Esophagus squamous epithelium (tissue), 5 donors: ENCODE measurements at places on chromosomes 7 and 10.

GRCh38 chr10:68934994-68935393 is 21.0 kb upstream of the DDX21 start:
- DNase-seq = no peak

GRCh38 chr7:28776463-28777157 is 181.5 kb downstream of the TRIL start:
- no peak for DNase-seq

GRCh38 chr10:84613336-84614021 is 285.1 kb downstream of the CCSER2 start:
- DNase-seq = no peak

- DNase-seq = no peak
Observed at GRCh38 chr7:96532428-96532935, 177.2 kb downstream of the SEM1 start.

GRCh38 chr10:8978100-8978499 is 923.6 kb downstream of the GATA3 start:
- DNase-seq = no peak

GRCh38 chr7:95089414-95090315 is 182.3 kb downstream of the PPP1R9A start:
- DNase-seq = no peak

- DNase-seq = no peak
Observed at GRCh38 chr10:86004337-86004736, 362.3 kb downstream of the GRID1 start.

DNA sequence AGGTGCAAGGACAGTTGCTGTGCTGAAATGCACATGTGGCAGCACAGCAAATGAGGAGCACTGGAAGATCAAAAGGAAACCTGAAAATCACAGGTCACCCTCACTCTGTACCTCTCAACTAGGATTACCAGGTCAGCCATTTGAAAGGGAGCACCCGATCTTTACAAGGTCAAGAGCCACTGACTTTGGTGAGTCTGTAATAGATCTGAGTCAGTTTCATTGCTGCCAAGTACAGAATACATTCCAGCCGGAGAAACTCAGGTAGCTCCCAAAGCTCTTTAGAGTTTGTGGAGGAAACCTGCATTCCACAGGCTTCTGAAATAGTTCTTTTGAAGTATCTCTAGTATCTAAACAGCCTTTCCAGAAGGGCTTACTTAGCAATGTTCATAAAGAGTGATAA is 217.5 kb downstream of the SNX13 start:
- no peak for DNase-seq

GRCh38 chr10:35452171-35452570 is 115.9 kb downstream of the CCNY start:
- DNase-seq = no peak

DNA sequence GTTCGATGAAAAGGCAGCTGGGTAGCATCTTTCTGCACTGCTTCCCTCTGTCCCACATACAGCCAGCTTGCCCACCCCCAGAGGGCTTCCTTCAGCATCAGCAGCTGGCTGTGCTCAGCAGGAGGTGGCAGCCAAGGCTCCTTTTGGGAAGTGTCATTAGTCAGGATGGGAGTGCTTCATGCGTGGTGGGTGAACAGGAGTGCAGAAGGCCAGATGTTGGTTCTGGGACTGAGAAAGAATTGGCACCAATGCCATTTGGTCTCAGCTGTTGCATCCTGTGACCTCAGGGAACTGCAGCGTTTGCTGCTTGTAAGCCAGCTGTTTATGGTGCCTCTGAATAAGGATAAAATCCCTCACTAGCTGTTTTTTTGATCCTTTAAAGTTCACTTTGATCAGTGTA is 131.1 kb upstream of the SORCS3 start:
- no peak for DNase-seq

DNA sequence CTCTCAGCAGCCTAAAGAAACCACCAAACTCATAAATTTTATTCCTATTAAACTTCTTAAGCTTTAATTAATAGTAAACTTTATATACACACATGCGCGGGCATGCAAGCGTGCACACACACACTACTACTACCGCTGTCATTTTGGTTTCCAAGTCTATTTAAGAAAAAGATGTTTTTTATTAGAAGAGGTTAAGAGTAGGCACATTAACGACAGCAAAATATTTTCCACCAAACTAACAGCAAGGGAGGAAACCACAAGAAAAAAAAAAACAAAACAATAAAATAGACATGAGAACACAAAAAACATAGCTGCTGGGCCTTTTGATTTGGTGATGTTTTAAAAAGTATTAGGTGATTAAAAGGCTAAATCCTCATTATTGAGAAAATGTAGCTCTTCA is 28.6 kb downstream of the RTKN2 start:
- DNase-seq = no peak

DNA sequence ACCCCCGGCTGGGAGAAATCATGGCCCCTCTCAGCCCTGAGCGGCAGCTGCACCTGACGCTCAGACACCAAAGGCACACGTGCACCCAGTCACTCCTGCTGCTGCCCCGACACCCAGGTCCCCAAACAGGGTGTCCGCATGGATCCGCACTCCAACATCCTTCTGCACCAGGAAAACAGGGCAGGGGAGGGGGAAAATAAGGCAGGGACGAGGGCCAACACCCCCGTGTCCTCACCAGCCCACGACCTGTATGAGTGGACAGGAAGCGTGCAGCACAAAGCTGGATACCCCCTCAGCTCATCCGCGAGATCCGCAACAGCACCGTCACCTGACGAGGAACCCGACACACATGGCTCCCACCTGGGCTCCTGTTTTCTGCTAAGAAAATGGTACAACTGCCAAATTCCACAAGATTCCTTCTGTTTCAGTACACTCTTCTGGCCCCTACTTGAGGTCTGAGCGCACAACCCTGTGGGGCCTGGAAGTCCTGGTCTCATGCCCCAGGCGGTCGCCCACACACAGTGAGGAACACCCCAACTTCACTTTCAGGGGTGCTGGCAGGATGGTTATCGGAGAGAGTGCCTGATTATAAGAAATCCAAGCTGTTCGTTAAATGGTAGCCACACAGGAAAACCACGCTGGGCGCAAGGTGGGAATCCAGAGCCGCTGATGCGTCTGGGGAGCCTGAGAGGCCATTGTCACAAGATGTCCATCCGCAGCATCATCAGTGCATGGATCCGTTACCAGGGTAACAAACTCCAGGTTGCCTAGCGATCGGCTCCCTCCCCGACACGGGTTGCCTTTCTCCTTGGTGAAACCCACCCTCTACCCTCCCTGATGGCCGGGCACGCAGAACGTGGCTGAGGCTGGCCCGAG is 63.6 kb downstream of the ZRANB1 start:
- no peak for DNase-seq

GRCh38 chr7:128453836-128454804 is 1.6 kb upstream of the HILPDA start:
- peak; percentile 11 for DNase-seq

DNA sequence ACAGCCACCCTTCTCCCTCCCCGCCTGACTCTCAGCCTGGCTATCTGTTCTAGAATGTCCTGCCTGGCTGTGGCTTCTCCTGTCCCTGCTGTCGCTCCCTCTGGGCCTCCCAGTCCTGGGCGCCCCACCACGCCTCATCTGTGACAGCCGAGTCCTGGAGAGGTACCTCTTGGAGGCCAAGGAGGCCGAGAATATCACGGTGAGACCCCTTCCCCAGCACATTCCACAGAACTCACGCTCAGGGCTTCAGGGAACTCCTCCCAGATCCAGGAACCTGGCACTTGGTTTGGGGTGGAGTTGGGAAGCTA is 1.2 kb downstream of the EPO start:
- no peak for DNase-seq

GRCh38 chr10:31771331-31771831 is 157.2 kb downstream of the ARHGAP12 start:
- no peak for DNase-seq

- DNase-seq = no peak
Observed at GRCh38 chr7:17689361-17689902, 250.9 kb downstream of the SNX13 start.

DNA sequence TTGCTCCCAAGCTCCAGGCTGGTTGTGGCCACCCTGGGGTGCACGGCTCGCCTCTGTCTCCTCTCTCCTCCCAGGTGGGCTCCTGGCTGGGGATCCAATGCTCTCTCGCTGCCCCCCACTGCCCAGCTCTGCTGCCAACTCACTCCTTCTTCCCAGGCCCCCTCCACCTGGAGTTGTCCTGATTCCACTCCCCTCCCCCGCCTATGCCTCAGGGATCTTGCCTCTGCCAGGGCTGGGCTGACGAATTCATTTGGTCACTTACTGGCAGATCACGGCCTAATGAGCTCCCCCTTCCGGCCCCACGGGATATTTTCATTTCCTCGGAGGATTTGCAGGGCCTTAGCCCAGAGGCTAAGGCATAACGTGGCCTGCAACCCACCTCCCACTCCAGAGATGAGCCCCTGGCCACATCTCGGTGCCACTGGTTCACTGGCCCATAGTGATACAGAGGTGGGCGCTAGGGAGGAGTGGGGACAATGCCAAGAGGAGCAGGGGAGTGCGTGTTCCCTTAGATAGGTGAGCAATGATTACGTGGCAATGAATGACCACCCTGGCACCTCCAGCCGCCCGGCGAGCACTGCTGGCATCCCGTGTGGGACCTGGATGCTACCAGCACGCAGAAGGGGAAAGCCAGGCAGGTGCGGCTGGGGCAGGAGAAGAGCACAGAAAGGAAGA is 344.6 kb upstream of the SHH start:
- no peak for DNase-seq

DNA sequence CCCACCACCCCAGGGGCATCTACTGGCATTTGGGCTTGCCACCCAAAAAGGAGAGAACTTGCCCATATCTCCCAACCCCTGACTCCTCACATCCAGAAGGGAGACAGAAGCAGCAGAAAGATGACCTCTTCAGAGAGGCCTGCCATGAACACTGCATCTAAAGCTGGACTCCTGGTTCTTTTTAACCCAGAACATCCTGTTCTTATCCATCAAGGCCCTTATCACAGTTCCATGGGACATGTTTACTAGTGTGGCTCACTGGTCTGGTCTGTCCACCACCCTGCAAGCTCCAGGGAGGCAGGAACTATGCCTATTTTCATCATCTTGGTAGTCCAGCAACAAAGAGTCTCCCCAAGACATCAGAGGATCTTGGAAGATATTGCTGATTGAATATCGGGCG is 114.9 kb upstream of the PDLIM1 start:
- DNase-seq = no peak

GRCh38 chr7:111184987-111185386 is 94.1 kb downstream of the LRRN3 start:
- DNase-seq = no peak

DNA sequence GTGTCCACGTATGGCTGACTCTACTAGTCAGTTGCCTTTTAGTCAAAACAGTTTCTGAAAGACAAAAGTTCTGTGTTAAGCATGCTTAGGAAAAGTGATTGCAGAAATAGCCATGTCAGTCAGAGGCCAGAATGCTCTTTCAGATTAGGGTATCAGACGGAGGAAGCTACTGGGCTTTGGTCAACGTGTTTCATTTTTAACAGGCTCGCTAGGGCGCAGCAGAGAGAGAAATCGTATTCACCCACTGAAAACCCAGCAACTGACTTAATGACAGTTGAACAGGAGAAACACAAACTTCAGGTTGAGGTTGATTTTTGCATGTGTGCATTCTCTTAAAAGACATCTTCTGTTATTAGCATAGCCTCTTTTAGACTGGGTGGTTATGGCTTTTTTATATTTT is 322.6 kb upstream of the KIAA1217 start:
- DNase-seq = no peak

- DNase-seq = no peak
Observed at GRCh38 chr10:105150259-105150880, 509.3 kb downstream of the SORCS3 start.

DNA sequence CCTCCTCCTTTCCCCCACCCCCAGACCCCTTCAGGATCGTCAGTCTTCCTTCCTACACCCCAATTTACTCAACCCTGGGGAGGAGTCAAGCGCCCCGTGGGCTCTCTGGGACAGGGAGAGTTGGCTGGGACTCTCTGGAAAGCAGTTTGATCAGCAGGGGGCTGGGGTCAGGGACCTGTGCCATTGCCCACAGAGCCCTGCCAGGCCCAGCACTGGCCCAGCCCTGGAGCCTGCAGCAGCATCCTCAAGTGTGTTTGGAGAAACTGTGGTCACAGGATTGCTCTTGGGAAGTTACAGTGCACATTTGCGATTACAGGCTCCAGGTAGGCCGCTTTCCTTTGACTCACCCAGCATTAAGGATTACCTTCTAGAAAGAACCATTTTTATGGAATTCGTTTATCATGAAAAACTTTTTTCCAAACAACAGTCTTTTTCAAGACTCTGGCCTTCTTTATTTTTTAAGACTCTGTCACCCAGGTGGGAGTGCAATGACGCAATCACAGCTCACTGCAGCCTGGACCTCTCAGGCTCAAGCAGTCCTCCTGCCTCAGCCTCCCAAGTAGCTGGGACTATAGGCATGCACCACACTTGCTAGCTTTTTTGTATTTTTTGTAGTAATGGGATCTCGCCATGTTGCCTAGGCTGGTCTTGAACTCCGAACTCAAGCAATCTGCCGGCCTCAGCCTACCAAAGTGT is 50.7 kb downstream of the CHST3 start:
- DNase-seq = no peak

DNA sequence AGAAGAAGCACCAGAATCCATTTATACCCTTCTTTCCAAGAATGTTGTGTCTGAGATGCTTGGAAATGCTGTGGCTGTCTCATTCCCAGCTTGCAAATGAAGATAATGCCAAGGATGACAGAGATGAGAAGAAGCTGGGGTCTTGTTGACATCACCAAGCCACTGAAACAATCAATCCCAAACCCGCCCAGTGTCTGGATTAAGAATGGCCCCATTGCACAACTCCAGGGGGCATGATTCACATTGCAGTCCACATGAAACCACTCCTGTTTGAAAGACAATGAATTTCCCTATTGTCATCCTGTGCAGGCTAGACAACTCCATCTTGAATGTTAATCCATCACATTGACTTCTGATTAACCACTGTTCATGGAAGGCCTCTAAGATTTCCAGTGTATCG is 28.6 kb downstream of the SORBS1 start:
- no peak for DNase-seq

DNA sequence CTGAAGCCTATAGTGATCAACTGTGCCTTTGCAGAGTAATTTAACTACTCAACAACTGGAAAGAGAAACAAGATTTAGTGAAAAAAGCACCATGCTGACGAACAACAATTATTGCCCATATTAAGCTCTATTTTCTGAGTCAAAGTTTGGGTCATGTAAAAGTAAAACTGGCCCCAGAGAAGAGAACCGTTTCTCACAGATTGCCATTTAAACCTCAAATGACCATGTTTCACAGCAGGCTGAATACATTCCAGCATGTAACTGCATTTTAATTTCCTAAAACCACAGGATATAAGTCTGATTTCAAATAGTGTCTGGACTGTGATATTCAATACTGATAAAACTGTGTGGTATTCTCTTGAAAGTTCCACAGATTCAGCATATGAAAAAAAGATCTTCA is 140.7 kb downstream of the ATE1 start:
- no peak for DNase-seq

GRCh38 chr7:29442146-29442545 is 121.5 kb upstream of the PRR15 start:
- no peak for DNase-seq

- no peak for DNase-seq
Observed at GRCh38 chr7:153604-154003, 38.8 kb upstream of the FAM20C start.

- DNase-seq = no peak
Observed at GRCh38 chr7:41869091-41869490, 166.2 kb upstream of the INHBA start.

GRCh38 chr10:3525832-3526449 is 259.1 kb downstream of the KLF6 start:
- DNase-seq = no peak
